ENCODE measurements at places on chromosomes 7 and 10.

GRCh38 chr7:91894781-91895480 lies 14.4 kb upstream of the MTERF1 start:
- H3K36me3 ChIP-seq, result no peaks in the 10 kb centered on the region
- no peaks in the 10 kb centered on the region for H3K4me1 ChIP-seq
- H3K27me3 ChIP-seq, result no peaks in the 10 kb centered on the region
- H3K27ac ChIP-seq, result no peak overlapping the region

DNA sequence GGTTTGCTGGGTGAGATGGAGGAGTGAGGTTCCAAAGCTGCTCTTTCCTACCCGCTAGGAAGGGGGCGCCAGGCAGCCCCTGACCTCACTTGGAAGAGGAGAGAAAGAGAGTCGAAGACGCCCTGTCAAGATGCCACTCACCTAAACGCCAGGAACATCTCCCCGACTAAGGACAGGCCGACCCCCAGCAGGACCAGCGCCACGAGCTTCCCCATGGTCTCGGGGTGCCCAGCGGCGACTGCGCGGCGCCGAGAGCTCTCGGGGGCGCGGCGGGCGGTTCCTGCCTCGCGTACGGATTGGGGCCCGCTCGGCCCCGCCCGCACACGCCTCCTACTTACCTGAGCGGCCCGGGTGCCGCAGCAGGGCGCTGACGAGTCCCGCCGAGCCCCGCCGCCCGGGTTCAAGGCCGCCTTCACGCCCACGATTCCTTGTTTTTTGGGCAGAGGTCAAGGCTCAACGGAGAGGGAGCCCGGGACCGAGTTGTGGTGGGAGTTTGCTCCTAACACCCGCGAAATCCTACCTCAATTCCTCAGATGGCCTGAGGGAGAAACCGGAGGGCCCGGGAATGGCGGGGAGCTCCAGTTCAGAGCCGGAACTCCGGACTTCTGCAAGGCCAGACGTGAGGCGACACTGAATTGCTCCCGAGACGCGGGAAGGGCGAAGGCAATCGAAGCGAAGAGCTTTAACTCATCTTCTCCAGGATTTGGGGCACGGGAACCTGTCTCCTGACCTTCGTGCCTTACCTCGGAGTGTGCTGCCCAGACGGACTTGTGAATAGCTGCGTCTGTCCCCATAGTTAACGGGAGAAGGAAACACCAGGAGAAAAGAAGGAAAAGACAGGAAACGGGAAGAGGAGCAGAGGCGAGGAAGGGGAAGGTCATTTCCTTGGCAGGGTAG lies at the start of gene PON3:
Gene PON3 (minus strand): TSS at position 240 of the 897 bp plus-strand sequence. CDS start 25 bp downstream, at position 215.
- H3K27me3 ChIP-seq, result no peaks in the 10 kb centered on the region
- peak; percentile 16 for DNase-seq
- no peaks in the 10 kb centered on the region for H3K4me1 ChIP-seq
- H3K36me3 ChIP-seq, result no peaks in the 10 kb centered on the region
- H3K4me3 ChIP-seq, result no peak within 1 kb of the TSS

GRCh38 chr7:115724400-115725056 lies 306.0 kb downstream of the TFEC start:
- H3K4me3 ChIP-seq, result no peak overlapping the region
- no peaks in the 10 kb centered on the region for H3K36me3 ChIP-seq
- no peaks in the 10 kb centered on the region for H3K27me3 ChIP-seq
- H3K4me1 ChIP-seq, result no peaks in the 10 kb centered on the region
- no peak overlapping the region for H3K27ac ChIP-seq

GRCh38 chr7:46589286-46589685 lies 668.2 kb upstream of the IGFBP3 start:
- H3K4me3 ChIP-seq, result no peak overlapping the region
- no peaks in the 10 kb centered on the region for H3K36me3 ChIP-seq
- H3K27ac ChIP-seq, result no peak overlapping the region
- no peaks in the 10 kb centered on the region for H3K4me1 ChIP-seq

DNA sequence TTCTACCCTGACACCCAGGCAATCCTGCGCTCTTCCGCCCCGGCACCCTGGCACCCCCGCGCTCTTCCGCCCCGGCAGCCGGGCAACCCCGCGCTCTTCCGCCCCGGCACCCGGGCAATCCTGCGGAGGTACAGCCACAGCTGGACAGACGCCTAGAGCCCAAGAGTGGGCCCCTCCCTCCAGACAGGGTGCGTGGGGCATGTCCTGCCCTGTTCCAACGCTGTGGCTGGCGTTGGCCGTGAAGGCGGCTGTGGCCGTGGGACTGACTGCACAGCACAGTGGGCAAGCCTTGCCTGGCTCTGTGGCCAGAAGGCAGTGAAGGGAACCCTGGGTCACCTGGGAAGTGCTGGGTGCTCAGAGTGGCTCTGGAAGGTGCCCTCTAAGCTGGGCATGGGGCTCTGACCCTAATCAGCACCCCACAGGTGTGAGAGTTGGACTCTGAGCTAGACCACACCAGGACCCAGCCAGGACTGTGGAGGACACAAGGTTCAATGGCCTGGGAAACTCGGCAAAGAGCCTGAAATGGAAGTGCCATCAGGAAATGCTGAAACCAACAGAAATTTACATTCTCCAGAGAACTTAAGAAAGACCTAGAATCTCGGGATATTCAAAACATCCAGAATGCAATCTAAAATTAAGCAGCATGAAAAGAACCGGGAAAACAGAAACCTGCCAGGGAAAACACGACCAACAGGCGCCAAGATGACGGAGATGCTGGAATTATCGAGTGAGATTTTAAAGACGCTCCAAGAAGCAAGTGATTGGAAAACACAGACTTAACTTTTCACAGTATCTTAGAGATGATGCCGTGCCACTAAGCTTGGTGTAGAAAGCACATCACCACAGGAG lies 253.6 kb downstream of the ELFN1 start:
- no peak for DNase-seq
- H3K4me1 ChIP-seq, result no peaks in the 10 kb centered on the region
- no peak overlapping the region for H3K4me3 ChIP-seq
- no peak overlapping the region for H3K27ac ChIP-seq
- H3K36me3 ChIP-seq, result no peaks in the 10 kb centered on the region

GRCh38 chr10:66071907-66072306 lies 853.9 kb upstream of the LRRTM3 start:
- no peak for DNase-seq
- H3K27me3 ChIP-seq, result no peaks in the 10 kb centered on the region
- no peak overlapping the region for H3K4me3 ChIP-seq
- no peaks in the 10 kb centered on the region for H3K4me1 ChIP-seq
- H3K27ac ChIP-seq, result no peak overlapping the region

GRCh38 chr10:81898518-81898917 lies 23.5 kb downstream of the NRG3 start:
- H3K4me1 ChIP-seq, result no peaks in the 10 kb centered on the region
- no peak overlapping the region for H3K27ac ChIP-seq
- H3K36me3 ChIP-seq, result no peaks in the 10 kb centered on the region
- no peak overlapping the region for H3K4me3 ChIP-seq
- DNase-seq, result no peak
- H3K27me3 ChIP-seq, result no peaks in the 10 kb centered on the region

DNA sequence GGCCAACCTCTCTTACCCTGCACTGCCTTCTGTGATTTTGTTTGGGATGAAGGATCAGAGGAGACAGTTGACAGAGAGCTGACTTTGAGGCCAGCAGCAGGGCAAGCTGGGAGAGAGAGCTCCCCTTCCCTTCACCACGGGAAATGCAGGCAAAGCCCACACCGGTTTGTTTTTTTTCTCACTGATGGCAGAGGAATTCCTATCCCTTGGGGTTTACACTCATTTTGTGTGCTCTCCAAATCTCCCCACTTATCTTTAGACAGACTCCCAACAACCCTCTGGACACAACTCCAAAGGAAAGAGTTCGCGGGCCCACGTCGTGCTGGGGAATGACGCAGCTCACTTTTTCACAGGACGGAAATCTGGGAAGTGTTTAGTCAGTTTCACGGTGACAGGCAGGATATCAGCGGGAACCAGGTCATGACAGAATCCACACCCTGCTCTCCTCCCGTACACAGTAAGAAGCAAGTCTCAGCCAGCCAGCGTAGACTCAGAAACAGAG lies 68.3 kb upstream of the FAM171A1 start:
- no peaks in the 10 kb centered on the region for H3K27me3 ChIP-seq
- peak; percentile 71 for DNase-seq
- no peaks in the 10 kb centered on the region for H3K4me1 ChIP-seq
- no peak overlapping the region for H3K4me3 ChIP-seq

- DNase-seq, result no peak
- no peak overlapping the region for H3K4me3 ChIP-seq
- H3K27me3 ChIP-seq, result no peaks in the 10 kb centered on the region
- H3K36me3 ChIP-seq, result no peaks in the 10 kb centered on the region
Observed at GRCh38 chr7:7318601-7319000, 136.3 kb downstream of the C1GALT1 start.

- H3K4me3 ChIP-seq, result no peak overlapping the region
- peak; percentile 82 for DNase-seq
- H3K27me3 ChIP-seq, result no peaks in the 10 kb centered on the region
- peaks cover 5% of the 10 kb centered on the region for H3K4me1 ChIP-seq
Observed at GRCh38 chr10:110324201-110324804, 19.6 kb upstream of the SMNDC1 start.
